ENCODE measurements at places on chromosomes 4 and X. TPM values are rescaled to one million over a fixed set of nuclear protein-coding genes. Genes with fewer than 3 reads are reported as not detected.

Gene RAB33A
- total RNA-seq = 5.1 TPM

DNA sequence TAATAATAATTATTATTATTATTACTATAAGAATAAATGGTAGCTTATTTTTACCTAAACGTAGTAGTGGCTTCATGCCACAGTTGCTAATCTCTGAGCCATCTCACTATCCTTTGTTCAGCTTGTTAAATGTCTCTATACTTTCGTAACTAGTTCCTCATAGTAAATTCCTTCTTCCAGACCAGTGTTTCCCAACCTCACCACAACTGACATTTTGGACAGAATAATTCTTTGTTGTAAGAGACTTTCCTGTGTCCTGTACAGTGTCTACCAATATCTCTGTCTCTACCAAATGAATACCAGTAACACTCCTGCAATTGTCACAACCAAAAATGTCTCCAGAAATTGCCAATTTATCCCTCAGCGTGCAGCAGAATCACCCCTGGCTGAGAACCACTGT lies 1040.9 kb downstream of the DMD start:
- DNase-seq = no peak

DNA sequence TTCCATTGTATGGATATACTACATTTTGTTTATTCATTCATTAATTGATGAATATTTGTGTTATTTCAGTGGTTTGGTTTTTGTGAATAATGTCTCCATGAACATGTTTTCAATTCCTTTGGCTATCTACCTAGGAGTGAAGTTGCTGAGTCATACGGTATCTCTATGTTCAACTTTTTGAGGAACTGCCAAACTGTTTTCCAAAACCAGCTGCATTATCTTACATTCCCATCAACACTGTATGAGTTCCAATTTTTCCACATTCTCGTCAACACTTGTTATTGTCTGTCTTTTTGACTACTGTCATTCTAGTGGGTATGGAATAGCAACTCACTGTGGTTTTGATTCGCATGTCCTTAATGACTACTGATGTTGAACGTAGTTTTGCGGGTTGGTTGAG lies 388.6 kb upstream of the MAGEB2 start:
- no peak for DNase-seq

- no peak for DNase-seq
Observed at GRCh38 chrX:68681443-68681941, 34.0 kb downstream of the STARD8 start.

DNA sequence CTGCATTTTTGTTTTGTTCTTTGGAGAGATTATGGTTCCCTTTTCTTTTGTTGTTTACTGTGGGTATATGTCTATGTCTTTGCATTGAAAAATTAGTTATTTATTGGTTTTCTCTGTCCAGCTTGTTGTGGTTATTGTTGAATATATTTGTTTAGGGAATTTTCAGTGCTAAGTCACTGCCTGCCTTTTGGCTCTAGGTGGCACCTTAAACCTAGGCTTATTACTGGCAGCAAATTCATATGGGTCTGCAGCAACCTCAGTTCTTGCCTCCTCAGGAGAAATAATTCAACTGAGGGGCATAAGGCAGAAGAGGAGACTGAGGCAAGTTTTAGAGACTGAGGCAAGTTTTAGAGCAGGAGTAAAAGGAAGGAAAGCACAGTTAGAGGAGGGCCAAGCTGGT lies 1157.3 kb upstream of the AGA start:
- DNase-seq = peak; percentile 16

DNA sequence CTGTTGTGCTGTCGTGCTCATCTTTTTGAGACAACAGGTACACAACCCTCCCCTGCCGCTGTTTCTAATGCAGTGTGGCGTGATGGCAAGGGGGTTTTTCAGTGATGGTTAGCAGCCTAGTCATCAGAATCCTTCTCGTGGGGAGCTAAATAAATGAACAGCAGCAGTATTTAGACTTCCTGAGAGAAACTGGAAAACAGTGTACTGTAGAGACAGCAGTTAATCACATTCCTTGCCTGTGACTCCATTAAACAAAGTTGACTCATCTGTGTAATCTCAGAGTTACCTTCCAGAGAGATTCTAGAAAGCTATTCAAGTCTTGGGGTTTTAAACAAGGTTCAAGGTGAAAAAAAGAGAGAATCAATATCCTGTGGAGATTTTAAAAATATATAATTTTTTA lies 1753.2 kb upstream of the PCDH7 start:
- no peak for DNase-seq

DNA sequence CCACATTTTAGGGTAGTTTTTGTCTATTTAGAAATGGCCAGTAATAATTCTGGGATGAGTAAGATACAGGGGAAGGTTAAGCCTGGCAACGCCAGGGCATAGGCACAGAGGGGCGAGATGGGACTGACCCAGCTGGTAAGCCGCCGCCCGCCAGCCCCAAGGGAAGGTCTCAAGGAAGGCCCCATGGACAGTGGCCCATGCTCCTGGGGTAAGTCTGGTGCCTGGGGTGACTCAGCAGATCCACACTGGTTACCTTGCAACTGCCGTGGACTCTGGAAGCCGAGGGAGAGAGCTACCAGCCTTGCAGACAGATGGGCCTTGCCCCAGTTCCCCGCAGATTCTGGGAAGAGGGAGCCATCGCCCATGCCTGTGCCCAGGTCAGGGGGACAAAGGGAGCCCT lies 179.4 kb downstream of the AFAP1 start:
- no peak for DNase-seq

DNA sequence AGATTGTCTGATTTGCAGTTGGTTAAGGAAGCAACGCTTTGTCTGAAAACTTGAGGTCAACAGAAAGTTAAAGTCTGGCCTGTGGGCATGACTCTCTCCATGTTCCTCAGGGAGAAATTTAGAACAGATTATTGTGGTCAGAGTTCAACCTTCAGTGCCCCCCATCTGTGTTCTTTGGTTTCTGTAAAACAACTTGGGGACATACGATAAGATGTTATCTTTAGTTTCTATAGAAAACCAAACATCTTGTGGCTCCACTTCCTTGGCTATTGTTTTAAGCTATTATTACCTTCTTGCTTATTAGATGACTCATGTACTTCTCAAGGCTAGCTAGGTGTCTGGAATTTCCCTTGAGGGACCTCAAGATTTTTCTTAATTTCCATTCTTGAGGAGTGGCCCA lies 507.7 kb downstream of the PDHA2 start:
- DNase-seq = no peak

Gene XKRX
- 1.4 TPM for total RNA-seq

GRCh38 chr4:147724468-147725201 lies 7.3 kb upstream of the ARHGAP10 start:
- DNase-seq = peak; percentile 77

GRCh38 chr4:128913228-128913627 lies 103.7 kb downstream of the JADE1 start:
- DNase-seq = no peak

GRCh38 chr4:11039634-11040131 lies 355.1 kb upstream of the CLNK start:
- no peak for DNase-seq

Gene CCNA2
- total RNA-seq = 197 TPM

Gene KIT
- 4.6 TPM for total RNA-seq

DNA sequence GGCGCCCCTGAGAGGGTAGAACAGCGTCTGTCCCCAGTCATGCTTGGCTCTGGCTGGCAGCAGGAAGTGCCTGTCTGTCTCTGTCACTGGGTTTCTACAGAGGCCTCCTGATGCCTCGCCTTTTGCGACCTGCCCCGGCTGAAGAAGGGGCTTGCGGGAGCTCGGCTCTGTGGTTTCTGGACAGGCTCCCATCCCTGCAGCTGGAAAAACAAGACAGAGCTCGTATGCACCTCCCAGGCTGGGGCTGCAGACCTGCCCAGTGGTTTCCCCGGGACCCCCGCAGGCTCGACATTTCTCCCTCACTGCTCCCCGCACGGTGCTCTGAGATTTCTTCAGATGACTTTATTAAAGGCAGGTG lies 57.0 kb upstream of the SORCS2 start:
- DNase-seq = no peak

GRCh38 chrX:8988446-8988845 lies 45.5 kb downstream of the FAM9B start:
- peak; percentile 3 for DNase-seq

Gene SPON2
- 9.0 TPM for total RNA-seq

DNA sequence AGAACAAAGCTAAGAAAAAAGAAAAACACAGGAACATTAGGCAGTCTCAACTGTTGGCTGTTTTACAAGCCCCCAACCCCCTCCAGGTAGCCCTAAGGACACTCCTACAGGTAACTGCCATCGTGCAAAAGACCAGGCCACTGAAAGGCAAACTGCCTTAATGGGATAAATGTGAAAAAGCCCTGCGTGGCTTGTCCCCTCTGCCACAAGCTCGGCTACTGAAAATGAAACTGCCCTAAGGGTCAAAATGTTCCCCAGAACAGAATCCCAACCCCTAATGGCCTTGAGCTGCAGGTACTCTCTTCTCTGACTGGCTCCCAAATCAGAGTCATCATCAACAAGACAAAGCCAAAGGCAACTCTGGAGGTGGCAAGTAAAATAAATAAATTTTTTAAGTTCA lies 84.8 kb downstream of the MSN start:
- no peak for DNase-seq

DNA sequence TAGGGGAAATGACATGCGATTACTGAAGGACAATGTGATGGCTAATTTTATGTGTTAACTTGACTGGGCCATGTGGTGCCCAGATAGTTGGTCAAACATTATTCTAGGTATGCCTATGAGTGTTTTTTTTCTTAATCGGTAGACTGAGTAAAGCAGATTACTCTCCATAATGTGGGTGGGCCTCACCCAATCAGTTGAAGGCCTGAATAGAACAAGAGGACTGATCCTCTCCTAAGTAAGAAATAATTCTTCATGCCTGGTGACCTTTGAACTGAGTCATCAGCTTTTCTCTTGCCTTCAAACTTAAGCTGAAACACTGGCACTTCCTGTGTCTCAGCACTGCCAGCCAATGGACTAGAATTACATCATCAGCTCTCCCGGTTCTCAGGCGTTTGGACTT lies 164.0 kb upstream of the FGF13 start:
- DNase-seq = no peak

GRCh38 chr4:6441758-6442157 lies 30.7 kb downstream of the PPP2R2C start:
- no peak for DNase-seq

Measured in neural progenitor cell (in vitro differentiated cells).